ENCODE measurements at places on chromosomes 1 and 21.

GRCh38 chr1:118925651-118926050 is 62.5 kb downstream of the TBX15 start:
- DNase-seq = no peak

DNA sequence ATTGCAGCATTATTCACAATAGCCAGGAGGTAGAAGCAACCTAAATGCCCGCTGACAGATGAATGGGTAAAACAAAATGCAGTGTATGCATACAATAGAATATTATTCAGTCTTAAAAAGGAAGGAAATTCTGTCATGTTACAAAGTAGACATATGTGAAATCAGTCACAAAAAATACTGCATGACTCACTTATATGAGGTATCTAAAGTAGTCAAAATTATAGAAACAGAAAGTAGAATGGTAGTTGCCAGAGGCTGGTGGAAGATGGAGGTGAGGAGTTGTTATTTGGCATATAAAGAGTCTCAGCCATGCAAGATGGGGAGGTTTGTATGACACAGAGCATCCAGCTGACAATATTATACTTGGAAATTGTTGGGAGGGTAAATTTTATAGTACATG is 43.0 kb upstream of the EGLN1 start:
- DNase-seq = no peak

- no peak for DNase-seq
Measured at GRCh38 chr1:162003061-162003829, 20.4 kb downstream of the OLFML2B start.

DNA sequence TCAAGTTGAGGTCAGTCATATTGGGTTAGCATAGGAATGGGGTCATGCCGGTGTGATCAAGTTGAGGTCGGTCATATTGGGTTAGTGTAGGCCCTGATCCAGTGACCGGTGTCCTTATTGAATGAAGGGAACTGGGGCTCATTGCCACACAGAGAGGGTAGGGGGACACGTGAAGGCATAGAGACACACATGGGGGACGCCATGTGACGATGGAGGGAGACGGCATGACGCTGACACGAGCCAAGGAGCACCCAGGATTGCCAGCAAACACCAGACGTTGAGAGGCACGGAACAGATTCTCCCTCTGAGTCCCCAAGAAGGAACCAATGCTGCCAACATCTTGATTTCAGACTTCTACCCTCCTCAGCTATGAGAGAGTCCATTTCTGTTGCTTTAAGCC is 136.9 kb upstream of the ZBTB40 start:
- DNase-seq = no peak

GRCh38 chr1:160638540-160638857 is 8.3 kb downstream of the SLAMF1 start:
- no peak for DNase-seq

DNA sequence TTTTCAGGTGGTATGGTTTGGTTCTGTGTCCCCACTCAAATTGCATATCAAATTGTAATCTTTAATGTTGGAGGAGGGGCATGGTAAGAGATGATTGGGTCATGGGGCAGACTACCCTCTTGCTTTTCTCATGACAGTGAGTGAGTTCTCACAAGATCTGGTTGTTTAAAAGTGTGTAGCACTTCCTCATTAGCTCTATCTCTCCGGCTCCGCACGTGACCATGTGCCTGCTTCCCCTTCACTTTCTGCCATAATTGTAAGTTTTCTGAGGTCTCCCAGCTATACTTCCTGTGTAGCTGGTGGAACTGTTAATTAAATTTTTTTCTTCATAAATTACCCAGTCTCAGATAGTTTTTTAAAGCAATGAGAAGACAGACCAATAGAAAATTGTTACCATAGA is 843.2 kb downstream of the AMY1C start:
- no peak for DNase-seq

GRCh38 chr1:109927911-109928321 is 17.3 kb downstream of the CSF1 start:
- no peak for DNase-seq

DNA sequence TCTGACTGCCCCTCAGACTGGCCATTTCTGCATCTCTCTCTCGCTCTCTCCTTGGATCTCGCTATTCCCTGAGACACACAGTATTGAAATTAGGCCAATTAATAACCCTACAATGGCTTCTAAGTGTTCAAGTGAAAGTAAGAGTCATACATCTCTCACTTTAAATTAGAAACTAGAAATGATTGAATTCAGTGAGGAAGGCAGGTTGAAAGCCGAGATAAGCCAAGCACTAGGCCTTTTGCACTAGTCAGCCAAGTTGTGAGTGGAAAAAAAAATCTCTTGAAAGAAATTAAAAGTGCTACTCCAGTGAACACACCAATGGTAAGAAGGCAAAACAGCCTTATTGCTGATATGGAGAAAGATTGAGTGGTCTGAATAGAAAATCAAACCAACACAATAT is 51.2 kb downstream of the SLC9C2 start:
- DNase-seq = no peak

DNA sequence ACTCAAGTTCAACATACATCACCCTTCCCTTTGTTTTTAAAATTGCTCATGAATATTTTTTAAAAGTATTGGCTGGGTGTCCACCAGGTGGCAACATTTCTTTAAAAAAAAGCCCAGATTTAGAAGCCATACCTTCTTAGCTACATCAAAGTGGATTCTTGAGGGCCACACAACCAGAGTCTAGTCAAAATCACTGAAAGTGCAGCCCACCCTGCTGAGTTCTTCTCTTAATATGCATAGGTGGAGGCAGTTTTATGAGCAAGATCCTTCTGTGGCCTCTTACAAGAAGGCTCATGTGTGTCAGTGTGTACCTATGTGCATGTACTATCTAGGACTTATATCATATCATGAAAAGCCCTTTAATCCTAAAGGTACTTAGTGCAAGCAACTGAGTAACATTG is 16.9 kb upstream of the GNG12 start:
- no peak for DNase-seq

- no peak for DNase-seq
Measured at GRCh38 chr1:221228594-221228993, 349.4 kb downstream of the HLX start.

DNA sequence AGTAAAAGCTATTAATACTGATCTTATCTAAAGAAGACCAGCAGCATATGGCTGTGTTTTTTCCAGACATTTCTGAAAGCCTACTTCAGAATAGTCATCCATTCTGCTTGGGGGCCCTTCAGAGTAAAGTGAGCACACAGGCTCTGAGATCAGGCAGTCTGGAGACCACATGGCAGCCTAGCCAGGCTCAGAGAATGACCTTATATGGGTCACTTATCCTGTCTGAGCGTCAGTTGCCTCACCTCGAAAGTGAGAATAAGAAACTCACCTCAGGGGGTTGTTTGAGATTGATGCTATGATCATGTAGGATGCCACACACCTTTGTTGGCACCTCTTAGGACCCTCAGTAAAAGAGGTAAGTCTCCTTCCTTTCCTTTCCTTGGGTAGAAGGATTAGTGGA is 270.4 kb downstream of the GRIK1 start:
- DNase-seq = no peak

DNA sequence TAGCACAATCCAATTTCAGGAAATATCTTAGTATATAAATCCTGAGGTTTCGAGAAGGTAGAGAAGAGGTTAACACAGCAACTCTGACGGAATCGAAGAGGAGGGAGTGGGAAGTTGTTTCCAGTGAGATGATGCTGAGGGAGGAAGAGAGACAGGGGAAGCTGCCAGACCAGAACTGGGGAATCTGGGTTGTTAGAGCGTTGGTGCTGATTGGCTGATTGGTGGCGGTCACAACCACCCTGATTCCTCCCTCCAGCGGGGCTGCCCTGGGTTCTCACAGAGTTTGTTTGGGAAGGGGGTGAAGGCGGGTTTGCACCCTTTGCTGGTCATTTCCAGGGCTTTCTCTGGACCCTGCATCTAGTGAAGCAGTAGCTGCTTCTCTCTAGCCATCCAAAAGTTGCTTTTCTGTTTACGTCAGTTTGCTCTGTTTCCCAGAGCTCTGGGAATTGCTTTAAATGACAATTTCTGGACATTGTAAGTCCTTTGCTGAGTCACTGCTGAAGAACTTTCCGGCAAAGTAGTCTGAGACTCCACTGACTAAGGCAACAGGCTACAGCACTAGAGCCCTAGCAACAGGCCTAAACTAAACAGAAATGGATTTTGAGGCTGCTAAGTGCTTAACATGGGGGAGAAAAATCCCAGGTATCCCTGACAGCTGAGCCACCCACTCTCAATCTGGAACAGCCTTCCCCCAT is 90.1 kb downstream of the TENT5C start:
- DNase-seq = no peak

DNA sequence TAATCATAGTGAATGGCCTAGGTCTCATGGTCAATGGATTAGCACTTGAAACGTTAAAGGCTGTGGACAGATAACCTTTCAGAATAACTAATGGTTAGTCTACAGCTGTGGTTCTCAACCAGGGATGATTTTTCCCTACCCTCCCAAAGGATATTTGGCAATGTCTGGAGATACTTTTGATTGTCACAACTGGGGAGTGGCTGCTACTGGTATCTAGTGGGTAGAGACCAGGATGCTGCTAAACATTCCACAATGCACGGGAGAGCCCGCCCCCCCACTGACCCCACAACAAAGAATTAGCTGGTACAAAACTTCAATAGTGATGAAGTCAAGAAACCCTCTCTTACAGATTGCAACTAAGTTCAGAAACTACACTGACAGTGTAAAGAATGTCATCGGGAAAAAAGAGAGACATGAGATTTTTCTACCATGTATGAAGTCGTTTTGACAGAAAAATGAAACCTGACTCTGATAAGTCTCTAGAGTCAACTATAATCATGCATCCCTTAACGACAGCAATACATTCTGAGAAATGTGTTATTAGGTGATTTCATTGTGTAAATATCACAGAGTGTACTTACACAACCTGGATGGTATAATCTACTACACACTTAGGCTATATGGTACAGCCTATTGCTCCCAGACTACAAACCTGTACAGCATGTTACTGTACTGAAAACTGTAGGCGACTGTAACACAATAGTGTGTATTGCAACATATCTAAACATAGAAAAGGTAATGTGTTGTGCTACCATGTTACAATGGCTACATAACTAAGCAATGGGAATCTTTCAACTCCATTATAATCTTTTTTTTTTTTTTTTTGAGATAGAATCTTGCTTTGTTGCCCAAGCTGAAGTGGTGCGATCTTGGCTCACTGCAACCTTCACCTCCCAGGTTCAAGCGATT is 49.7 kb upstream of the PRDX6 start:
- DNase-seq = no peak

DNA sequence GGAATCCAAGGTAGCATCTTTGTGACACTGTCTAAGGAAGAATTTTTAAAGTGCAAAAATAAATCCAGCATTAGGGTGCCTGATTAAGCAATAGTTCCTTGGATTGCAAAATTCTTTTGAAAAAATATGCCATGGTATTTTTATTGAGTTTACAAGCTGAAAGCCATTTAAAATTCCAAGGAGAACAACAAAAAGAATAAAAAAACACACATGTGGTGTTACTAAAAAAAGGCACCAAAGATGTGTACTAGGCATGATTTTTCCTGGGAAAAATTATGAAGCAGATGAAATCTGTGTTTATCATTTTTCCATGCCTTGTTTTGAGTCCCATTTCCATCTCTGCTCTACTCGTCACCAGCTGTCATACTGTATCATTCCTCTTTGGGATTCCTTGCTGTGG is 157.0 kb upstream of the ZNHIT6 start:
- no peak for DNase-seq

DNA sequence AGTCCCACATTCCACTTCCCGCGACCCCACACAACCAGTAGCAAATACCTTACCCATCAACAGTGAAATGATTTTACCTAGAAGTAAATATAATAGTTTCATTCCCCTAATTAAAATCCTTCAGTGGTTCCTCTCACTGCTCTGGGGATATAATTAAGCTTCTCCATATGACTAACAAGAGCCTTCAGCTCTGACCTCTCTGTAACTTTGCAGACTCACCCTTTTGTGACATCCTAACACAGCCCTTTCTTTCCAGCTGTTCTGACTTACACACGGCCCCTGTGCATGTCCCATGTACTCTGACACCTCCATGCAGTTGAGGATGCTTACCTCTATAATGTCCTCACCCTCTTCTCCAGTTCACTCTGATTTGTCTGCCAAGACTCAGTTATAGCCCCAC is 137.3 kb upstream of the SPAG17 start:
- DNase-seq = no peak

GRCh38 chr1:203128716-203129500 is 1.4 kb downstream of the ADORA1 start:
- DNase-seq = no peak

- DNase-seq = no peak
Measured at GRCh38 chr1:8142955-8143629, 117.0 kb upstream of the ERRFI1 start.

- DNase-seq = no peak
Measured at GRCh38 chr1:30083800-30084464, 639.5 kb downstream of the MATN1 start.

DNA sequence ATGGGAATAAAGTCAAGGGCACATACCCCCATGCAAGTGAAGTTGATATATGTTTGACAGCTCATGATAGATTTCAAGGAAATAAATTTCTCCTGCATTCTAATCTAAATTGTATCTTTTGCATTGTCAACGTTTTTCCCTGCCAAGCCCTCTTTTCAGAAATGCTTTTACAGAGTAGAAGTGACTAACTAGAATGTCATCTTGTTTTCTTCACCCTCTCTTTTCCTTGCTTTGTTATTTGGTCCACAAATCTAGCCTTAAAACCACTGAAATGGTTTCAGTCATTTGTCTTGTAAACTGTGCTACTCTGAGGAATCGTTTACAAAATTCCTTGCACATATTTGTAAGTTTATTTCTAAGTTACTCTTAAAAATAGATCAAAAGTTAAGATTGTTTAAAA is 600.8 kb upstream of the CXADR start:
- no peak for DNase-seq

DNA sequence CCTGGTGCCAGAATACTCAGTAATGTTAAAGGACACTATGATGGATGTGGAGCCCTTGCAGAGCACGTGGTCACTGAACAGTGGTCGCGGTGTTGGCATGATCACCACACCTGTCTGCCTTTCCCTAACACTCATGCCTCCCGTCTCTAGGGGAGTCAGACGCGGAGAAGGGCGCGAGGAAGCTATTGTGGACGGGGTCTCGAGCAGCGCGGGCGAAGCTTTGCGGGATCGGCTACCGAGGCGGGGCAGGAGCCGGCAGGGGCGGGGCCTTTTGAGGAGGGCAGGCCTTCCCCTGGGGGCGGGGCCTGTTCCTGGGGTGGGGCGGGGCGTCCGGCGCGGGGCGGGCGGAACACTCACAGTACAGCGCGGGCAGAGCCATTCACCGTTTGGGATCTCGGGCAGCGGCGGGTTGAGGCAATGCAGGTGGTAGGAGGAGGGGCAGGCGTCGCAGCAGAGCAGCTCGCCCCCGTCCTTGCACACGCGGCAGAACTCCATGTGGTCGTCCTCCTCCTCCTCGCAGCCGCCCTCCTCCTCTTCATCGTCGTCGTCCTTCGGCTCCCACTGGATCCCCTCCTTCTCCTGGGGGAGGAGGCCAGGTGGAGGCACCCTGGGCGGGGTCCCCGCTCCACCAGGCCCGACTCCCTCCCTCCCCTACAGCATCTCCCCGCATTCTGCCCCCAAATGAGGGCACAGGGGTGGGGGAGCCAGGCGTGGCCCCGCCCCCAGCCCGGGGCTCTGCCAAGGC is 31.5 kb downstream of the CHD5 start:
- DNase-seq = no peak

GRCh38 chr1:246004301-246004700 is 502.8 kb downstream of the SMYD3 start:
- DNase-seq = no peak

Data from hippocampal formation (tissue), 2 donors.